ENCODE measurements at places on chromosomes 5 and 9.

GRCh38 chr5:60794691-60795090 is 49.4 kb downstream of the ELOVL7 start:
- no peak for DNase-seq

GRCh38 chr5:125501396-125501795 is 755.0 kb upstream of the ZNF608 start:
- DNase-seq = no peak

- DNase-seq = peak; percentile 10
These were observed 13.9 kb downstream of the LRRC70 start for GRCh38 chr5:62592558-62592957.

DNA sequence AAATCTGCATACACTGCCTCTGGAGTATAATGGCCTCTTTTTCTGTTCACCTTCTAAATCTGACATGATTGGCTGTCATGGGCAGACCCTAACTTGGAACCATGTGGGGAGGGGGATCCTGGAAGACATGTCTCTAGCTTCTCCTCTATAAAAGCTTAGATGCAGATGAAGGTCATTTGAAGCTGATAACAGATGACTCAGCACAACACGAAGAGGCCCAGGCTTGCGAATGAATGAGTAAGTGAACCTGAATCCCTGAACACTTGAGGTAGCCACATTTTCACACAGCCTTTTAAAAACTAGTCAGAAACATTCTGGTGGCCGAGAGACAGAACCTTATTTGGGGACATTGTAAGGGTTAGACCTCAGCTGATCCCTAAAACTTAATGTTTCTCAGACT is 282.6 kb downstream of the ELAVL2 start:
- no peak for DNase-seq

DNA sequence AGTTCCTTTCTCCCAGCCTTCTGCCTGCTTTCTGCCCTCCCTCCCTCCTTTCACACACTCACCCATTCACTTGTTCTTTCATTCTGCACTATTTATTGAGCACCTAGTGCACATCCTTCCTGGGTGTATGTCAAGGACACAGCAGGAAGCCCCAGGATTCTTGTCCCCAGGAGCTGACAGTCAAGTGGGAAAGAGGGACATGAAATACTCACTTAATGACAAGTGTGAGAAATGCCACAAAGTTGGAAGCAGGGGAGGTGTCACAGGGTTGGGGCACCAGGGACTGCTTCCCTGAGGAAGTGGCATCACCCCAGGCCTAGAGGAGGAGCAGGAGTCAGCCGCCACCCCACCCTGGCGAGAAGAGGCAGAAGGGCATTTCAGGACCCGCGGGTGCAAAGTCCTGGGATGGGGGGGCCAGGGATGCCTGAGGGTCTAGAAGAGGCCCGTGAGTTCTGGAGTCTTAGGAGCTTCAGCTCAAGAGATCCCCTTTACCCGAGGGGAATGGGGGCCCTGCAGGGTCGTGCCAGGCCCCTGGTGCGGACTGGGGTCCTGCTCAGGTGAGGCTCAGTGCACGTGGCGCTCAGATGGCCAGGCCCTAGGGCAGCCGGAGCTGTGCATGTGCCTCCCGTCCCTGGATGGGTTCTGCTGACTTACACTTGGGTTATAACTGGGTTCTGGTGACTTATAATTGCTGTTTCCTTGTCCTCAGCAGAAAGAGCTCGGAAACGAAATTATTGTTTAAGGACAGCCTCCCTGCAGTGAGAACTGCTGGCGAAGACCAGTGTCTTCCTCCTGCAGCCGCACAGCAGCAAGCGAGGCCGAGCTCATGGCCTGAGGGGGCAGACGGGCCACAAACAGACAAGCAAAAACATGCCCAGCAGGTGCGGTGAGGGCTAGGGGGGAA is 16.9 kb upstream of the LAMC3 start:
- DNase-seq = no peak

- peak; percentile 99 for DNase-seq
These were observed 12.3 kb downstream of the P4HA2 start for GRCh38 chr5:132215329-132215728.

DNA sequence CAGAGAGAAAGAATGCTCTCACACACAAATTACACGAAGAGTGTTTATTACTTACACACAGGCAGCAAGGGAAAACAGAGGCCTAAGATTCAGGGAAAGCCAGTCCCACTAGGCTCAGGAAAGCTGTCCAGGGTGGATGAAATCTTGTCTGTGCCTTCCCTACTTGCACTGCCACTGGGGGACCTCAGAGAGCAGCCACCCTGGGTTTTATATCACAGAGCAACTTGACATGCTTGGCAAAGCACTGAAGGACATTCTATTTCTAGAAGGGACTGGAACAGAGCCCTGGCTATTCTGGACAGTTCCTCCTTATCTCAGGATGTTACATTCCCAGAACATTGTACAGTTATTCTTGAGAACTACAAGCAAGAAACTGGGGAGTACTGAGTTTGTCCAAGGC is 7.5 kb upstream of the PRSS3 start:
- no peak for DNase-seq

DNA sequence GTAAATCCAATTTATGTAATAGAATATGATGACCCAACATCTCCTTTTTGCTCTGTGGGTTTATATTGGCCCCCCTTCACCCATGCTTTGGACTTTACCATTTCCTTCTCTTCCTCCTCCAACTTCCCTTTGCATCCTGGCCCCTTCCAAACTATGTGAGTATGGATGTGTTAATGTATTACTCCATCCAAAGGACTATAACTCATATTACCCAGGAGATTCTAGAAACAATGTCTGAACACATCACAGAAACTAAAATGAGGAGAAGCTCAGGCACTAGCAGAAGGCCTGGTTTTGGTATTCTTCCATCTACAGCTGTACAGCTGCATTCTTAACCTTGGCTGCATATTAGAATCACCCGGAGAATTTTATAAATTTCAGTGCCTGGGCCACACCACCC is 110.7 kb downstream of the PDE4D start:
- DNase-seq = no peak

Data from fibroblast of mammary gland (primary cell).